ENCODE measurements at places on chromosomes 12 and 14.

DNA sequence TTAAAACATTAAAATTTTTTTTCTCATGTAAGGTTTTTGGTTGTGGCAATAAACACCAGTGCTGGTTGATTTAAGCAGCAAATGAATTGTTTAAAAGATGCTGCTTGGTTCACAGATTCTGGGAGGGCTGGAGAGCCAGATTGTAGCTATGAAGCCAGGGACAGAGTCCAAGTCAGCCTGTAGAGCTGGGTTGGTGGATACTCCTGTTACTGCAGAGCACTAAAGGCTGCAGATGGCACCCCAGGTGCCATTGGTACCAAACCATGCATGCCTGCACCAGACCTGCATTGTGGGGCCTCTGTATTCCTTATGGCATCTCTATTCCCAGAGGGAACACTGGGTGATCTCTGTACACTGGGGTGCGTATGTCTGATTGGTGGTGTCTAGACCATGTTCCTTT lies 113.3 kb downstream of the SNAPC1 start:
- no peak for DNase-seq

- DNase-seq = no peak
Observed at GRCh38 chr12:103085541-103085940, 128.1 kb downstream of the ASCL1 start.

- no peak for DNase-seq
Observed at GRCh38 chr12:95336387-95337067, 118.9 kb downstream of the VEZT start.

- no peak for DNase-seq
Observed at GRCh38 chr12:20477255-20477654, 108.9 kb downstream of the PDE3A start.

DNA sequence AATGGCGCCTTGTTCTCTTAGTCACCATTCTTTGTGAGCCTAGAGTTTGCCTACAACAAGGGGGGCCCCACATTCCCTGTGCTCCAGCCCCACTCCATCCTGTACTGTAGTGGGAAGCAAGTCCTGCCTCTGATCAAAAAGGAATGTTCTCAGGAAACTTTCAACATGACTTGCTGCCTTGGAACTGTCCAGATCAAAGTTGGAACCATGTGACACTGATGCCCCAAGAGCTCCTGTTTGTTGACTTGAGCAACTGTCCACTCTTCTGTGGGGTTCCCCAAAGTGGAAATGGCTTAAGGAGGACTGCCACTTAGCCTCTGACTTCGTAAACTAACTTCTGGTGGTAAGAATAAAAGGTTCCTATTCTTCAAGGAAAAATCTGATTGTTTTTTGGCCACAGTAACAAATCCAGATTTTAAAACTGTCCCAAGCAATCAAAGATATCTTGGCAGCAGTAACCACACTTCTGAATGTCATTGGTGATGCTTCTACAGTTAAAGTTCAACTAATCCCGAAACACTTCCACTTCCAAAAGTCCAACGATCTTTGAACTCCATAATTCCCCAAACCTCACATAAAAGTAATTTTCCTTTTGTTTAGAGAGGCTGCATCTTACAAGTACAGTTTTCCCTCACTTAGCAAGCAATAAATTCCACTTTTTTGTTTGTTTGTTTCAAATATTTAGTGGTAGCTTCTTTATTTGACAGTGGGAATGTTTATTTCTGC lies 67.2 kb downstream of the PAH start:
- DNase-seq = no peak

DNA sequence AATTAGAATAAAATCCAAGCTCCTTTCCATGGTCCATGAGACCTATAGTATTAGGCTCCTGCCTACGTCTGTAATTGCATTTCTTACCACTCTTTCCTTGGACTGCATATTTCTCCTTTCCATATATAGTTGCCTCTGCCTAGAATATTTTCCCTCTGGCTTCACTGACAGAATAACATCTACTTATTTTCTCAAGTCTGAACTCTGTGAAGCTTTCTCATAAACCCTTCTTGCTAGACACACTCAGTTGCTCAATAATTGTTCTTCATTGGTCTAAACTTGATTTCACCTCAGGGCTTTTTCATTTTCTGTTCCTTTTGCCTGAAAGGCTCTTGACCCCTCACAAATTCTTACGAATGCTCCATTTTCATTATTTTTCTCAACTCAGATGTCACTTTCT lies 36.9 kb upstream of the KRAS start:
- no peak for DNase-seq

GRCh38 chr12:7242176-7243101 lies 53.0 kb downstream of the PEX5 start:
- no peak for DNase-seq

DNA sequence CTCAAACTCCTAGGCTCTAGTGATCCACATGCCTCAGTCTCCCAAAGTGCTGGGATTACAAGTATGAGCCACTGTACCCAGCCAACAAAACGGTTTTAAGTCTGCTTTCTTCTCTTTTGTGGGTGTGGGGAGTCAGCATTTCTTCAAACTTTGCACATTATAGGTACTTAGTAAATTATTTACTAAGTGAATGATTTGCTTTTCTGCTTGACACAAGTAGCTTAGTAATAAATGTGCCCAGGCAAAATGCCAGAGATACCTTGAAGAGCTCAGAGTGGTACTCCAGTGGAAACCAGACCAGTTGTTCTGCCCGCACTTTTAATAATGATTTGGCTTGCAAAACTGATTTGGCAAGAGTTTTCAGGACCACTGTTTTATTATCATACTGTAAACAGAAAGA lies 15.0 kb downstream of the DEPDC4 start:
- no peak for DNase-seq

- no peak for DNase-seq
Observed at GRCh38 chr12:53982648-53983567, 2.0 kb upstream of the HOXC10 start.

DNA sequence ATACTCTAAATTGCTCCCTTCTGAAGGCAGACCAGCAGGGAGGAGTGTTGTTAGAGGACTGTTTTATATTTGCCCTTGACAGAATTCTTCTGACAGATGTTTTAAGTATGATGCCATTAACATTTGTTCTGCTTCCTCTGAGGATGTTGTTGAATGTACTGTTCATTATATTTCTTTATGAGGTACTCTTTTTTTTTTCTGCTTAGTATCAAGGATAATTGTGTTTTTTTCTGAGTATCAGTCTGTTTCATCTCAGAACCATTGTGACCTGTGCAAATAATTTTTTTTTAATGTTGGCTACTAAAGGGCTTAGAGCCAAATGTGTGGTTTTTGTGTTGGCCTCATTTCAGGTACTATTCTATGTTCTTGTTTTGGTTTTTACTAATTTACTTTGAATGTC lies 10.6 kb downstream of the METAP2 start:
- no peak for DNase-seq

DNA sequence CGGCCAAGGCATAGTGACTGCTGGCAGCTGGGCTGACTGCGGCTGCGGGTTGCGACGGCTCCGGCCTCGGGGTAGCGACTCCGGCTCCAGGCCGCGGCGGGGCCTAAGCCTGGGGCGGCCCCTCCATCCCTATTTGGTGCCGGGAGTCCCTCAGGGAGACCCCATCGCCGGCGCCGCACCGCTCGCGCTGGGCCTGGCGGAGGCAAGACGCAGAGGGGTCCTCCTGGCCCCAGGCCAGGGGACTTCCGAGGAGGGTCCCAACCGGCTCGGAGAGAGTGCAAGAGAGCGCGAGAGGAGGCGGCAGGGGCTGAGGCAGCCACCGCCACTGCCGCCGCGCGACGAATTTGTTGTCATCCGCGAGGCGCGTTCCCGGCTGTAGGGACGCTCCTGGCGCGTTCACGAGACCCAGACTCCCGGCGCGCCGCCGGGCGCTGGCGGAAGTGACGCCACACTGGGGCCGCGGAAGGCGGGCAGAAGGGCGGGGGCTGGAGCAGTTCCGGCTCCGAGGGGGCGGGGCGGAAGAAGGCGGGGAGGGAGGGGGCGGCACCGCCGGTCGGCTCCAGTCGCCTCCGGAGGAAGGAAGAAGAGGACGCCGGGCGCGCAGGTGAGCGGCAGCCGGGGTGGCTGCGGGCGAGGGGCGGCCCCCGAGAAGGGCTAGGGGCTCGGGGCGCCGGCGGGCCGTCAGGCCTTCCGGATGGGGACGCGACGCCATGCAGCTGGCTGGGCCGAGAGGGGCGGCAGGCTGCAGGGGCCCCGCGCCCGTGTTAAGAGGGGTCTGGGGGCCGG lies at the start of the genes ATG2B and GSKIP:
Gene ATG2B, minus strand, starts transcription at position 377 of the 786 bp plus-strand sequence. Its CDS starts 365 bp downstream, at position 12.
Gene GSKIP, plus strand, starts transcription at position 562 of the 786 bp plus-strand sequence. CDS start 18,722 bp downstream, outside the sequence.
- peak; percentile 98 for DNase-seq

DNA sequence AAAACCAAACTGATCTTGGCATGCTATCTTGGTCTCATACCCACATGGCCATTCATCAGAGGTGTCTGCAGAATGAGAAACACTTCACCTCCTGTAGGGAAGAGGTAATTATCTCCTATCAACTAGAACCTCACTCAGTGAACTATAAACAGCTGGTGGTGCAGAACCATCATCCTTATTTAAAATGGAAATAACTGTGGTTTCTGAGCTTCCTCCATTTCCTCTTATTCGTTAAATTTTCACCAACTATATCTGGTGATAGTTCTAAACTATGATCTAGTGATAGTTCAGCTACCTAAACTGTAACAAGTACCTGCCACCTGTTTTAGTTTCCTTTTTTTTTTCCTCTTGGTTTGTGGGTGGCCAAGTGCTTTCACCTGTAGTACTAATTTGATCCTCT lies 218.5 kb downstream of the FUT8 start:
- DNase-seq = no peak

DNA sequence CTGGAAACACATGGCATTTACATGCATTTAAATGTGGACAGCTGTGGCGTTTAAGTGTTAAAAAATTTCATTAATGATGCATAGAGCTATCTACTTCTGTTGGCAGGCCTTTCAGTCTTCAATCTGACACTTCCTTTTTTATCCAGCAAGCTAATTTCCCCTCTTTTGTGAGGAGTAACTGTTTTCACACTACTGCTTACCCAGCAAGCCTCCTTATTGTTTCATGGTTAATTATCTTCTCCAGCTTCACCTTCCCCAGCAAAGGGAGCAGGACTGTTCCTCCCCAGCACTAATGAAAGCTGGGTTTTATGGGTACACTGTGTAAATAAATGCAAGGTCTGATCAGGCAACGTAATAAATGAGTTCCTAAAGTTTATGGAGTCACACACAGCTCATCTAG lies 129.4 kb upstream of the NPAS3 start:
- DNase-seq = no peak
